ENCODE measurements at places on chromosomes 13 and 19.

- no peak for DNase-seq
Observed at GRCh38 chr19:373391-374182, 29.0 kb upstream of the MIER2 start.

DNA sequence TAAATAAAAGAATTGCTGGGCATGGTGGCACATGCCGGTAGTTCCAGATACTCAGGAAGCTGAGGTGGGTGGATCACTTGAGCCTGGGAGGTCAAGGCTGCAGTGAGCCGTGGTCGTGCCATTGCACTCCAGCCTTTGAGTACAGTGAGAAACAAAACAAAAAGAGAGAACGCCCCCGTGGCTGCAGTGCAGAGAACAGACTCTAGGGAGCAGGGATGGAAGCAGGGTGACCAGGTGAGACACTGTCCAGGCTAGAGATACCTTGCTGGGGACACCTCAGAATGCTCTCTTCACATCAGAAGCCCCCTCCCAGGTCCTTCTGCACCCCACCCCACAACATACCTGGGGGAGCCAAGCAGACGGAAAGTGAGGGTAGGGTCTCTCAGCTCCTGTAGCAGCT, 24.8 kb downstream of the MAP4K1 start:
- no peak for DNase-seq

- DNase-seq: peak; percentile 97
Observed at GRCh38 chr13:44259045-44260027, 114.3 kb upstream of the SERP2 start.

DNA sequence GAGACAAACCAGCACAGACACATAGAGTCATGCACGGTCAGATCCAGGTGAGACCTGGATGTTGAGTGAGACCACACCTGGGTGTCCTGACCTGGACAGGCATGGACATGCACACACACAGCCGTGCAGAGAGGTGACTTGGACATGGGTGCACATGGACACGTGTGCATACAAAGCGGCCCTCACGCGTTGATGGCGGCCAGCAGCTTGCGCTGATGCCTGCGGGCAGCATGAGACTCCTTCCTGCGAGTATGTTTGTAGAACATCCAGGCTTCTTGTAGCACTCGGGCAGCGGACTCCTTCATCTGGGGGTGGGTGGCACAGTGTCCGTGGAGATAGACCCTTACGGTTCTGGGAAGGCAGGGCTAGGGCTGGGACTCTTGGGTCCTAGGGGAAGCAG, 11.5 kb downstream of the KCNN4 start:
- no peak for DNase-seq

- no peak for DNase-seq
Observed at GRCh38 chr13:23323946-23324709, 109.4 kb downstream of the SACS start.

DNA sequence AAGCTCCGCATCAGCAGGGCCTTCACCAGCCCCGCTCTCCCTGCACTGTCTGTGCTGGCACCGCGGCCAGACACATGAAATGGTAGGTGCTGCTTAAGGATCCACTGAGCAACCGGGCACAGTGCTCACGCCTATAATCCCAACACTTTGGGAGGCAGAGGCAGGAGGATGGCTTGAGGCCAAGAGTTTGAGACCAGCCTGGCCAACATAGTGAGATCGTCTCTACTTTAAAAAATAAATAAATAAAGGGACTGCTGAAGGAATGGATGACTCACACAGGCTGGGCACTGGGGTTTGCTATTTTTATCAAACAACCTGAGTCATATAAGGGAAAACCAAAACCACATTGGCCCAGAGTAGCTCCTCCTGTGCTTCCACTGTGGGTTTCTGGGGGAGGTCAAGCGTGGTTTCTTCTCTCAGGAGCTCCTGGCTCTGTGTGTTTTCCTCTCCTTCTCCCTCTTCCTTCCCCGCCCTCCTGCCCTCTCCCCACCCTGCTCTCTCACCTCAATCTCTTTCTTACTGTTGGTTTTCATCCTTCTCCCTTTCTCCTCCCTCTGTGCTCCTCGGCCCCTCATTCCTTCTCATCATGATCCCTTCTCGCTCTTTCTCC, 21.3 kb downstream of the VRK3 start:
- DNase-seq: peak; percentile 94

DNA sequence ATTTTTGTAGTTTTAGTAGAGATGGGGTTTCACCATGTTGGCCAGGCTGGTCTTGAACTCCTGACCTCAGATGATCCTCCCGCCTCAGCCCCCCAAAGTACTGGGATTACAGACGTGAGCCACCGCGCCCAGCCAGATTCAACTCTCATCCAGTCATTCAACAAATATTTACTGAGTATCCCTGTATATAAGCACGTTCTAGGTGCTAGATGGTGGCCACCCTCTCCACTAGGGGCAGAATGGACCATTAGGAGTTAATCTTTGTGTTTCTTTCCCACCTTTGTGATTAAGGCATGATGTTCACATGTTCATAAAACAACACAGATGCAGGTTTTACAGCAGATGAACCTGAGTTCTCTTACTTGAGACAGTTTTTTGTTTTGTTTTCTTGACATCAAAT, 7.3 kb downstream of the SHKBP1 start:
- no peak for DNase-seq

DNA sequence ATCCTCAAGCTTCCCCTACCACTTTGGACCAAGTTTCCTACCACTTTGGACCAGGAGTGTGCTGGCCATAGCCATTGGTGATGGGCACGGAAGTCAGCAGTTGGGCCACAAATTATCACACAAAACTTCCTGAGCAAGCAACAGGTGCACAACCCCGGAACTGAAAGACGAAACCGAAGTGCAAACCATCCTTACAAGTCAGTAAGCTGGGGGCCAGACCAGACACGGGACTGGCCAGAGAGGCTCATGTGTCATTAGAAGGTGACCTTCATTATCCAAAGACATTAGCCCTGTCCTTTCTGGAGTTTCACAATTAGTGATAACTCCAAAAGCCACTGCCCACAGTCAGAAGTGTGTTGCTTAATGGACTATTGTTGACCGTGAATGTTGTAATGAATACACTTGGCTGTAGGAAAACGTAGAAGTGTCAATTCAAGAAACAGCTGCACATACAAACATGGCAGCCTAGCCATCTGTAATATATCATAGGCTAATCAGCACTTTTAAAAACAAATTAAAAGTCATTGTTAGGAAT, 244.1 kb upstream of the IRS2 start:
- DNase-seq: no peak

- no peak for DNase-seq
Observed at GRCh38 chr19:33497778-33498175, 23.8 kb downstream of the PEPD start.

GRCh38 chr19:46040952-46041500, at the start of gene IGFL4:
IGFL4 (minus strand) TSS chr19:46041002; CDS start chr19:46040962, 40 bp downstream.
- no peak for DNase-seq

All from OCI-M1 (cell line).